NCI-H1417 treated with DMSO at 0.1 percent for 48 hours (cell line): ENCODE measurements at places on chromosomes 12 and 14.

DNA sequence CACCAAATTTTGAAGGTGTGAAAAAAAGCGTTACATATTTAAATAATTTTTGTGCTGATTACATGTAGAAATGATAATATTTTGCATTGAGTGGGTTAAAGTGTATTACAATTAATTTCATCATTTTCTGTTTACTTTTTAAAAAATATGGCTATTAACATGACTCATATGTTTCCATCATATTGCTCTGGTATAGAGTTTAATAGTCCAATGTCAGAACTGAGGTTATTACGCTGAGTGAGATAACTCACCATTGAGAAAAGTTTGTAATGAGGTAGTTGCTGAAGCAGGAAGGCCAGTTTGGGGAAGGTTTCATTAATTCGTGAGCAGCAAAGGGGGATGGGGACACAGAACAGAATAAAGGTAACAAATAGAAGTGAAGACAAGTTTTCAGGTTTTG is 865.7 kb upstream of the MGAT4C start:
- no peak for DNase-seq

- no peak for DNase-seq
Observed at GRCh38 chr14:90406384-90406798, 9.6 kb downstream of the CALM1 start.

DNA sequence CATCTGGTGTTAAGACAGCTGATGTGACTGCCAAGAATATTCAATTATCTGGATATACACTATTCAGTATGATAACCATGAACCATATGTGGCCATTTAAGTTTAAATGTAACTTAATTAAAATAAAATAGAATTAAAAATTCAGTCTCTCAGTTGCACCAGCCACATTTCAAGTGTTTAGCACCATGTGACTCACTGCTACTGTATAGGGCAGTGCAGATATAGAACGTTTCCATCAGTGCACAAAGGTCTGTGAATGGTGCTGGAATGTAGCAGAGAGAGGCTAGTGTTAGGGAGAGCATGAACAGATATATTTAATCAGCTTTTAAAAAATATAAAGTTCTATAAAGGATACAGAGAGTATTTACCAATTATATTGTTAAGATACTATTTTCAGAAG is 28.7 kb downstream of the ARID4A start:
- no peak for DNase-seq

GRCh38 chr14:59407246-59408010 is 57.8 kb downstream of the GPR135 start:
- DNase-seq: no peak

DNA sequence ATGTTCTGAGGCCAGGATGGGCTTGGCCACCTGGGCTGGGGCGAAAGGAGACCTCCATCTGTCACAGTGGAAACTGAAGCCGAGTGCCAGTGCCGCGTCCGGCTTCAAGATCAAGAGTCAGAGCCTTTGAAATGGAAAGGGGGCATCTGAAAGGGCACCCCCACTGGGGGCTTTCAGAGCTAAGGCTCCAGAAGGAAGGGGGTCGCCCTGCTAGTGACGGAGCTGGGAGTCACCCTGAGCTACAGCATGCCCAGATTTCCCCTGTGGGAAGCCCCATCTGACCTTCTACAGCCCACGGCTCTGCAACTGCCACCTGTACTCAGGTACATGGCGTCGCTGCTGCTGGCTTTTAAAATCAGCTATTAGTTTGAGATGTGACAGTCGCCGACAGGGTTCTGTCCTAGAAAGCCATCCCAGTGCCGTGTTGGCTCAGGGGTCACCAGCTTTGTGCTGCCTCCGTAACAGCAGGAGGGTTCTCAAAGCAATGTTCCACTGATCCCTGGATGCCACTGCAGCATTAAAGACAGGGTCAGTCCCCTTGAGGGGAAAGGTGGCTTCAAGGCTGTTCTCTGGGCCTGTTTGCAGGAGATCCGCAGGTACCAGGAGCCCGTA is 31.5 kb downstream of the CCNK start:
- DNase-seq: no peak

DNA sequence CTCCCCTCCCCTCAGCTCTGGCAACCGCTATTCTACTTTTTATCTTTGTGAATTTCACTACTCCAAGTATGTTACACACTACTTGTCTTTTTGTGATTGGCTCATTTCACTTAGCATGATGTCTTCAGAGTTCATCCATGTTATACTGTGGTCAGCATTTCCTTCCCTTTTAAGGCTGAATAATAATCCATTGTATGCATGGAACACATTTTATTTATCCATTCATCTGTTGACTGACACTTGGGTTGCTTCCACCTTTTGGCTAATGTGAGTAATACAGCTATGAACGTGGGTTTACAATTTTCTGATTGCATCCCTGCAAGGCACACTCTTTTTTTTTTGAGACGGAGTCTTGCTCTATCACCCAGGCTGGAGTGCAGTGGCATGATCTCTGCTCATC is 53.0 kb upstream of the FUT8 start:
- no peak for DNase-seq

DNA sequence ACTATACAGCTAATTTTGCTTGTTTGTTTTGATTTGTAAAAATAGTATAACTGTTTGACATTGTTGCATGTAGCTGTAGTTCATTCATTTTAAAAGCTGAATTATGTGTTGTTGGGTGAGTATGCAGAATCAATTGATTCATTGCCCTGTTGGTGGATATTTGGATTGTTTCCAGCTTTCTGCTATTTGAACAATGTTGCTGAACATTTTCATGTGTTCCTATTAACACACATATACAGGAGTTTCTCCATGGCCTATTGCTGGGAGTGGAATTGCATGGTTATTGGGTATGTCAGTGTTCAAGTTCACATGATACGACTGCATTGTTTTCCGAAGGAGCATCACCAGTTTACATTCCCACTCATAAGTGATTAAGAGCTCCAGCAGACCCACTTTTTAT is 75.3 kb downstream of the SRGAP1 start:
- no peak for DNase-seq

DNA sequence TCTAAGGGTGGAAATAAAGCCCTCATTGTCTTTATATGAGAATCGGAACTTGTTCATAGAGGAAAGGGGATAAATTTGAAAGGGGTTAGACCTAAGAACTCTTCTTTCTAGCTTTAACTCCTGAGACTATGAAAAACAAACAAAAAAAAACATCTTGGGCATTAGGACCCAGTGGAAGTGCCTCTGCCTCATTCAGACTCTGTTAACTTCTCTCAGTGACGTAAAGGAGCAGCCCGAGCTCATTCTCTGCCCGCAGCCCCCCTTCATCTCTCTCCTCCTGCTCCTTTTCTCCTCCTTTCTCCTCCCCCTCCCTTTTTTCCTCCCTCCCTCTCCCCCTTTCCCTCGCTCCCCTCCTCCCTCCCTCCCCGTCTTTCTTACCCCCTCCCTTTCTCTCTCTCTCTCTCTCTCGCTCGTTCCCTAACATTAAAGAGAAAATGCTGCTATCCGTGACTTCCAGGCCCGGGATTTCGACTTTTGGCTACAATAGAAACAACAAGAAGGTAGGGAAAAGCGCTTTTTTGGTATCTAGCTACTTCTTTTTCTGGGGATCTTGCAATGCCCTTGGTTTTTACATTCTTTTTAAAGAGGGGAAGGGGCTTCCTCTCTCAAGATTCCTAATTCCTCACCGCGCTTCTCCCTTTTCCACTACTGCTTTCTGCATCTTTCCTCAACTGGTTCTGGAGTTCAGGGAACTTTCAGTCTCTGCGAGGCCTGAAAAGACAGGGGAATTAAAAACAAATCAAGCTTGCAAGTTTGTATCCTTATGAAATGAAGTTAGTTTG is at the start of gene RBMS2:
Gene RBMS2 (plus strand): TSS at position 231 of the 782 bp plus-strand sequence. CDS start 204 bp downstream, at position 435.
- peak; percentile 18 for DNase-seq

DNA sequence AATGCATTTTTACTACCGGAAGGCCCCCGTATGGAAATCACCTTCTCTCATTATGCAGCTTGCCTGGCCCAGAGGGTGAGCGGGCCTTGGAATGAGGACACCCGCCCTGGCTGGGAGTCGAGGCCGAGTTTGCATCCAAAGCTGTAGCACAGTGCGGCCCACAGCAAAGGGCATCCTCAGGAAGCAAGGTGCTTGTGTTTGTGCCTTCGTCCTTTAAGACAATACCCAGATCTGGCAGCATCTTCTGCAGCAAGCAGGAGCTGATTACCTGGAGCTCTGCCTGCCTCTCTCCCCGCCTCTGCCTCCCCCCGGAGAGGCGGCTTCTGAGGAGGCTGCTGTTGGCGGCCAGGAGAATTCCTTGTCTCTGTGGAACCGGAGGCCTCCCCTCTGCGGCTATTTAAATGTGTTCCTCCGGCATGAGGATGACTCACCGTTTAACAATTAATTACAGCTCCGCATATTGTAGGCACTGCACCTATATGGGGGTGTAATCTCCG is 145.3 kb downstream of the CACNA1C start:
- DNase-seq: no peak

DNA sequence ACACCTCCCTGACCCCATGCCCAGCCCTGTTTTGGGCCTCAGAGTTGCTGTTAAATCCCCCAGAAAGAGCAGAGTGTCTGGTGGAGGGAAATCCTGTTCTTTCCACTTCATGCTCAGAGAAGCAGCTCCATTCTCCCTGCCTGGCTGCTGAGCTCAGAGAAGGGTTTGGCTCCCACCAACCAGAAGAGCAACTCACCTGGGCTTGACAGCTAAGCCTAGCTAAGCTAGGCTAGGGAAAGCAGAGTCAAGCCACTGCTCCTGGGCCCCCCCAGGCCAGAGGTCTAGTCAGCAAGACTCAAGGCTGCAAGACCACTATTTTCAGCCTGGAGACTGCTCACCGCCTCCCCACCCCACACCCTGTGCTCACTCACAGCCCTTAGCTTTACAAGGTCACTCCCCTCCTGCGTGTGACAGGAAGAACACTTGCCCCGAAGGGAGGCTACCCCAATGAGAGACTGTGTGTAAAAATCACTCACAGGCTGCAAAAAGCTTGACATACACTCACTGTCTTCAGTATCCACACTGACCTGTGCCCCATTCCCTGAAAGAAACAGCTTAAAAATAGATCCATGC is 13.5 kb downstream of the GSC start:
- no peak for DNase-seq

GRCh38 chr14:101247842-101248725 is 313.2 kb upstream of the DIO3 start:
- DNase-seq: no peak

GRCh38 chr12:90690120-90690519 is 264.9 kb downstream of the CCER1 start:
- DNase-seq: no peak

DNA sequence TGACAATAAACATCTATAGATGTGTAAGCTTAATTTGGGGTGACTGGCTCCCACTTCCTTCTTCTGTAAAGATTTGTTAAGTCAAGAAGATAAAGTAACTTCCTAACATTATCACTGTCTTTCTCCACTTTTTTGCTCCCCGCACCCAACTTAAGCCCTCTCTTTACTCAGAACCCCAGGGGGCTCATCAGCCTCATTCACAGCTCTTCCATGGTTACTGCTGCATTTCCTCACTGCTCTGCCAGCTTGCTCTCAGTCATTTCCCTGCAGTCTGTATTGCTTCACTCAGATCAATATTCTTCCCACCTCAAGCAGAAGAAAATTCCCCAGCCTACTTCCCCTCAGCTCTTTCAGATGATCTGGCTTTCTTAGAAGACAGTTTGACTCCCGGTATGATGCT is 102.0 kb downstream of the PIK3C2G start:
- DNase-seq: no peak

GRCh38 chr12:53300187-53300586 is 692 bp downstream of the MYG1 start:
- DNase-seq: no peak

- DNase-seq: no peak
Observed at GRCh38 chr14:103894723-103895059, 33.6 kb upstream of the TDRD9 start.

GRCh38 chr12:89433634-89434033 is 81.3 kb upstream of the DUSP6 start:
- DNase-seq: no peak

DNA sequence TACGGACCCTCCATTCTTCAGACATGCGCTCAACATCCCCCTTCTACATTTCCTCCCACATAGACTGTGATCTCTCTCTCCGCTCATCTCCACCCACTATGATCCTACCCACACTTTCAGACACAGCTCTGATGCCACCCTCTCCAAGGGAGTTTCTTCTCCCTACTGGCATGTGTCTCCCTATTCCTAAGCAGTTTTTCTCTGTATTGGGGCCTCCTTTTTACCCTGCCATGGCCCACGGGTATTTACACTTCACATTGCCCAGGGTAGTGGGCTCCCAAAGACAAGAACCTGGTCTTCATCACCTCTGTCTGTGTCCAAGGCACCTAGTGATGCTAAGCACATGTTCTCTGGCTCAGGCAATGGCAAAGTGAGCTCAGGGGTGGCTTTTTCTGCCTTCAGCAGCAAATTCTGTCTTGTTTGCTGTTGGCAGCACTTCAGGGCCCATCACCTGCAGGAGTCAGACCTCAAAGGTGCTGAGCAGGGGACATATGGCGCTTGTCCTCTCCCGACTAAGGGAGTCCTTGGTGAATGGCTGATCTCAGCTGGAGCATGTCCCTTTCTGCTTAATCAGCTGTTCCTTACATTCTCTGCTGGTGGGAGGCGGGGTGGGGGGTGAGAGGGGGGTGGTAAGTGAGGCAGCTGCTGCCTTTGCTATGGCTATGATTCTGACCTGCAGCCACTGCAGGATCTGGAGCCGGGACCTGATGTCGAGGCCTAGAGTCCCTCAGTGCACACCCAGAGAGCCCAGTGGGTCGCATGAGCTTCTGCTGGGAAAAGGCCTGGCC is 256.8 kb downstream of the PCNX1 start:
- DNase-seq: no peak

GRCh38 chr12:13343375-13343774 is 146.8 kb downstream of the EMP1 start:
- no peak for DNase-seq

DNA sequence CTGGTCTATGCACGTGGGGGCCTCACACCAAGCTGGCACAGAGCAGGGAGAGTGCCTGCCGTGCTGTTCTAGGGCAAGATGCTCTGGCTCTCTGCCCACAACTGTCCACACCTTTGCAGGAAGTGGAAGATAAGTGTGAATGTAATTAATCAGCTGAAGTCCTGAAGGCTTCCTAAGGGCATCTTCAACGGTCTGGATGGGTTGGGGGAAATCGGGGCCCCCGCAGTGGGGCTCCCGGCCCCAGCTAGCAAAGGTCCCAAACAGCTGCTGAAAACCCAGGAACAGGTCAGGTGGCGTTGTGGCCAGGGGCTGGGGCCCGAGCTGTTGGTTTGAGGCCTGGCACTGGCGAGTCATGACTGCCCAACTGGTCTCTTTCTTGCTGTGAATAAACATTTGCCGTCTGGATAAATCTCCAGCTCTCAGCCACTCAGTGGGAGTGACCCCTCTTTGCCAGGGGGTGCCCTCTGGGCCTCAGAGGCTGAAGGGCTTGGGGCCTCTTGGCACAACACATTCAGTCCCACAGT is 6.7 kb upstream of the SLC25A29 start:
- no peak for DNase-seq

- peak; percentile 67 for DNase-seq
Observed at GRCh38 chr14:56125772-56126636, 7.8 kb downstream of the PELI2 start.

DNA sequence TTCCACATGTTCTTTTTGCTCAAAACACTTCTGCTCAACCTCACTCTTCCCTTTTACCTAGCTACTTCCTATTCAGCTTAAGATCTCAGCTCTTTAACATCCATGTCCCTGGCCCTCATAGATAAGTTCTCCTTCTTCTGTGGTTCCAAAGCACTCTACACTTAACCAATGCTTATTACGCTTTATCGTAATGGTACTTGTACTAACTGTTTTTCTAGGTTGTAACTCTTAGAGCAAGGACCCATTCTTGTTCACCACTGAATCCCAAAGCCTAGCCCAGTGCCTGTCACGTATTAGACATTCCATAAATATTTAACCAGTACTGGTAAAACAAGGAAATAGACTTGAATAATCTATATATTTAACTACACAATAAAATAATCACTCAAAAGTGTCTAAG is 5.3 kb downstream of the SLC41A2 start:
- no peak for DNase-seq

- no peak for DNase-seq
Observed at GRCh38 chr12:42039176-42039575, 105.5 kb downstream of the GXYLT1 start.
